GM12864 (cell line): ENCODE measurements at places on chromosomes 3 and 15.

- DNase-seq: no peak
Measured at GRCh38 chr3:145953316-145953715, 207.7 kb downstream of the PLOD2 start.

DNA sequence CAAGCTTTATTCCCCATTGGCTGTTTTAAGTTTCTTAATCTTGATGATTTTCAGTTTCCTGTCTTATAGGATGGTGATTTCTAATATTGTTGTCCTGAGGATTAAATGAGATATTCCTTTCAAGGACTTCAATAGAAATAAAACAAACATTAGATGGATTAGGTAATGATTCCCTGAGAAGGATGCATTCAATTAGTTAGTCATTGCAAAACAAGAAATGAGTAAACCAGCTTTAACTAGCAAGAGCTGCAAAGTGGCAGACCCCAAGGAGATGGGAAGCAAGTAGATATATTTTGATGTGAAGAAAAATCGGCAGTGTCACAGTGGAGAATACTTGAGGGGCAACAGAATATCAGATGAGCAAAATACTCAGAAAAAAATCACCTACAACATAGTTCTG is 849.1 kb downstream of the TUSC7 start:
- no peak for DNase-seq

DNA sequence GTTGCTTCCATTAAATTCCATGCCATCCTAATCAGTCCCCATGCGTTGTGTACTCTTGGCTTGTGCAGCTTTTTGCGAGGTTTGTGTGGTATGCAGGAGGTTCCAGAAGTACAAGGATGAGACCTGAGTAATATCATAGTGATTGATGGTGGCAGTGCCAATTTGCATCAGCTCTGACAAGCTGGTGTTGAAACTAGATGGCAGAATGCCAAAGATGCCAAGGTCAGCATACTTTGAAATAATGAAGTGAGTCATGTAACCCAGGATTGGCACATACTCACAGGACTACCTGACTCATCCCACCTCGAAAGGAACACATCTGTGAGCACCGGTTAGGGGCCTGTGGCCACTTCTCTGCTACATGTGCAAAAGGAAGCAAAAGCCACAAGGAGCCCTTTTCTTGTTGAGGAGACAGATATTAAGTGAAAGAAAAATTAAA is 14.3 kb downstream of the KAT2B start:
- no peak for DNase-seq

GRCh38 chr3:39013289-39013688 is 38.5 kb downstream of the SCN11A start:
- no peak for DNase-seq

GRCh38 chr3:43693594-43693993 is 2.9 kb downstream of the ABHD5 start:
- DNase-seq: no peak

DNA sequence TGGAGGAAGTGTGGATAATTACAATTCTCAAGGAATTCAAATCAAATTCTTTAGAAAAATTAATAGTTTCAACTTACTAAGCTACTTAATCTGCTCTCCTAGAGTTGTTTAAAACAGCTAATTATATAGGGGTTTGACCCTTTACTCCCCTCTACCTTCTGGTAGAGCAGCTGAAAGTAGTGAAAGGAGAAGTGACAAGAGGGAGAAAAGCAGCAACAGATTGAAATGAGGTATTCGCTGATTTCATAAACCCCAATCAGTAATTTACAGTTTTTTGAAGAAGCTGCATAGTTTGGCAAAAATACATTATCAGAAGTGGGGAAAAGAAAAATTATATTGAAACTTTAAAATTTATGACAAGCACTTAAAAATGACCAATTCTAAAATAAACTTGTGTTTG is 52.8 kb downstream of the ZMAT3 start:
- DNase-seq: no peak

GRCh38 chr3:165817160-165817709 is 20.0 kb downstream of the BCHE start:
- DNase-seq: no peak

DNA sequence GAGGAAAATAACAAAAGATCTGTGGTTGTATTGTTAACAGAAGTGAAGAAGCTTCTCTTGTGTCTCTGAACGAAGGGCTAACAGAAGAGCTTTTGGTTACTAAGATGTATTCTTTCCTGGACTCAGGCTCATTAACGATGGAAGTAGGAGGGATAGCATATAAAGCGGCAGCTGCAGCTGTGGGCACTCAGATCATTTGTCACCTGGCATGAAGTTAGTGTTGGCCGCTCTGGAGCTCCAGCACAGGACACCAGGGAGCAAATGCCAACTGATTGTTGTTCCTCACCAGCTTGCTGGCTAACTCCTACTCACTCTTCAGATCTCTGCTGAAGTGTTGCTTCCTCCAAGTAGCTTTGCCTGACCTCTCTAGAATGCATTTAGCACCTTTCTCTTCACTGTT is 15.5 kb upstream of the SLITRK3 start:
- no peak for DNase-seq

- DNase-seq: no peak
Measured at GRCh38 chr3:187072511-187072910, 66.8 kb downstream of the RPL39L start.

- no peak for DNase-seq
Measured at GRCh38 chr15:39926526-39926925, 6.5 kb upstream of the GPR176 start.

GRCh38 chr3:66496746-66497145 is 4.1 kb downstream of the LRIG1 start:
- DNase-seq: no peak

DNA sequence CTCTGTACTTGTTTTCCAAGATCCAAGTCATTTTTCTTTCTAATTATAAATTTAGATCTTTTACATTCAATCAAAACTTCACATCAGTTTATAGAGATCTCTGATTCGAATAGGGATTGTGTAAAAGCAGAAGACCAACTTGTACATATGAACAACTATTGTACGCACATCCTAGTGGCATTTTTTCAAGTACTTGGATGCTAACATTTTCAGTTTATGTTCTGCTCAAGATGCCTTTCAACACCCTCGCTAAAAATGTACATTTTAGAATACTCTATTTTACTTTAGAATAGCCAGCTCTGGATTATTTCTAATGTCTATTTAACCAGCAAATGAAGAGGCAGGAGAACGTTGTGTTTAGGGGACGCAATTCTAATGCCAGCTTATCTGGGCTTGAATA is 340.7 kb downstream of the ROBO1 start:
- no peak for DNase-seq

- no peak for DNase-seq
Measured at GRCh38 chr15:35720019-35720418, 174.1 kb upstream of the DPH6 start.

- no peak for DNase-seq
Measured at GRCh38 chr3:193729088-193729465, 136.1 kb downstream of the OPA1 start.

GRCh38 chr3:176661432-176661964 is 535.8 kb downstream of the TBL1XR1 start:
- DNase-seq: no peak

GRCh38 chr3:148528024-148528423 is 169.7 kb upstream of the AGTR1 start:
- DNase-seq: no peak

- DNase-seq: no peak
Measured at GRCh38 chr3:196268284-196269163, 19.0 kb downstream of the PCYT1A start.

- no peak for DNase-seq
Measured at GRCh38 chr3:50300681-50301254, 1.6 kb upstream of the HYAL3 start.

- DNase-seq: no peak
Measured at GRCh38 chr3:158748237-158748828, 16.1 kb upstream of the RARRES1 start.

GRCh38 chr3:153061938-153062528 is 100.0 kb upstream of the RAP2B start:
- DNase-seq: no peak

DNA sequence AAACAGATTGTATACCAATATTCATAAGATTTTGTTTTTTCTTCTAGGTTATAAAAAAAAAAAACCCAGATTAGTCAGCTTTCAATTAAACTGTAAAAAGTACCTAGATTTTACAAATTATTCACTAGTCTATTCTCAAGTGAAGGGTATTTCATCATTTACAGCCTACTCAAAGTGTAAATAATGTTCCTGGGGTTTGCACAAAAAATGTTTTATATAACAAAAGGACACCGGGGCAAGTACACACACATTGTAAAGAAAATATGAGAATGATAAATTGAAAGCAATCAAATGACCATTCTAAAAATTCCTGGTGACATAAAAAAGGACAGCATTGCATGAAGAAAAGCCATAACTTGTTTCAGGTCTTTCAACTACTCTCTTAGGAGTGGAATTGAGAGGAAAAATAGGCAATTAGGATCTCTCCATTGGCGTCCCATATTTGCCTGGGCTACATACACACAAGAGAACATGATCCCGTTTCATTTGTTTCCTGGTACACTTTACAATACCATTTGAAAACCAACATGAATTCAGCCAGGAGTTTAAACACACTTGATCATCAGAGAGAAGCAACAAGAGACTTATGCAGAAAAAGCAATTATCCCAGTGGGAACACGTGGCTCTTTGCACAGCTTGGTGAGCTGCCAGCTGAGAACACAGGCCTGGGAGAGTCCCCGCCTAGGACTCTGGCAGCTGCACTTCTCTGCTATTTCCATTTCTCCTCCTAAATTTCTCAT is 1039.2 kb downstream of the ROBO1 start:
- no peak for DNase-seq

DNA sequence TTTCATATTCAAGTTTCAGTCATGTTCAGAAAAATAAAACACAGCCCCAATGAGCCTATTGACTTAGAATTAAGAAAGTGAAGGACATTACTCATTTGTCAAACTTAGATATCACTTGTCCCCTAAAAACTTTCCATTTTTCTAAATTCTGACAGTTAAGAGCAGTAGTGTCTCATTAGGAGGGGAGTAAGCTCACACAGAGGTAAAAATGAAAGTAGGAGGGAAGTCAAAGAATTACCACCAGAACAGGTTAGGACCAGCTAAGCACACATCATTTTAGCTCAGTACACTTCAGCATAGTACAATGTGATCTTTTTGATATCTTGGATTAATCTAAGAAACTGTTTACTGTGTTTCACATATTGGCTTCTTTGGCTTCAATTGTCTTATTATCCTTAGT is 64.3 kb downstream of the OSTN start:
- no peak for DNase-seq

DNA sequence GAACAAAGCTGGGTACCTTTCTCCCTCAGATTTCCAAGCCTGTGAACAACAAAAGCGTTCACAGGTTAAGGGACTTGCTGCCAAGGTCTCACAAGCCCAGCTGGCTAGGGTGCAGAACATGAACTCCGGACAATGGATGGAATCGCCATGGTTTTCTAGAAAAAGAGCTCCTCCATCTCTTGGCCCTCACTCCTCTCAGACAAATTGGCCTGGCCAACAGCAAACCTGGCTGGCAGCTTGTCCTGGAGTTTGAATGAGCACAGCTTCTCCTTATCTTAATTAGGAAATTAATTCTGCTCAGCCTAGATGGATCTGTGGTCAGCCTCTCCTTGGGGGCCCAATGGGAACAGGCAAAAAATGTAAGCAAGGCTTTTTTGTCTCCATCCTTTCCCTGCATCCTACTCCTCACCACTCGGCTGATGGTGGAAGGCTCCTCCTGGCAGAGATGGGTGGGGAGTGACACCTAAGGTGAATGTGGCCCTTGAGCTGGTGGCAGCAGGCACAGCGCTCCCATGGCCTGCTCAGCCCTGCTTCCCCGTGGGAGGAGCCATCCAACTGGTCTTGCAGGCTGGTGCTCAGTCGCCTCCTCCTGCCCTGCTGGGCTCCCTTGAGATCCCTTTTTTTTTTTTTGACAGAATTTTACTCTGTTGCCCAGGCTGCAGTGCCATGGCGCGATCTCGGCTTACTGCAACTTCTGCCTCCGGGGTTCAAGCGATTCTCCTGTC is 5.8 kb downstream of the KLHL25 start:
- DNase-seq: no peak

- DNase-seq: no peak
Measured at GRCh38 chr15:84842781-84843180, 25.6 kb downstream of the ALPK3 start.

GRCh38 chr3:133377396-133377795 is 22.5 kb upstream of the BFSP2 start:
- no peak for DNase-seq

DNA sequence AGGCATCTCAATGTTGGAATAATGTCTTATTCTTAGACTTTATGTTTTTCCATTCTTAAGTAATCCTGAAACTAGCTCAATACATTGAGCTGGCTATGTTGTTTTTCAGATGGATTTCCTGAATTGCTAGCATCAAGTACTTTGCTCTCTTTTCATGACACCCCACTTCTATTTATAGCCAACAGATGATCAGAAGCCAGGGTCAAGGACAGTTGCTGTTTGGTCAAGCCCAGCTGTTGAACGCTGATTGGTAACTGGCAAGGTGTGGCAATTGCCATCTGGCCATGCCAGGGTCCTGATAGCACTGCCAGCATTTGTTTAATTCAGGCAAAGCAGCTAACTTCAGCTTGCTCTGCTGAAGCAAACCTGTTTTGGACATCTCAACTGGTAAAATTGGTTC is 46.2 kb upstream of the PLCL2 start:
- no peak for DNase-seq

GRCh38 chr15:93770788-93771187 is 460.6 kb upstream of the MCTP2 start:
- DNase-seq: no peak

GRCh38 chr15:36753173-36753572 is 173.7 kb downstream of the CDIN1 start:
- DNase-seq: no peak

DNA sequence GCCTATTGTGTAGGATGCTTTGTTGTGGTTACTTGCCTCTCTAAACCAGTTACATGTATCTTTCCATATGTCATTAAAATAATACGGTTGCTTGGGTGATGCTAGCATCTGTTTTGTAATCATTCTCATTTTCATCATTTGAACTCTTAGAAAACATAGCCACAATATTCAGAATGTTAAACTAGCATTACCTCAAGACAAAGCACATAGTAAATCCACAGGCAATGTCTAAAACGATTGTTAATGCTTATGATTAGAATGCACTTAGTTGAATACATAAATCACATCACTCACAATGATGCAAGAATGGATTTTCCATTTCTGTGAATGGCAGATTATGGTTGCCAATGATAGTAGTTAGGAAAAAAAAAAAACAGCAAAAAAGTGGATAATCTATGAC is 110.0 kb upstream of the NAALADL2 start:
- DNase-seq: no peak

DNA sequence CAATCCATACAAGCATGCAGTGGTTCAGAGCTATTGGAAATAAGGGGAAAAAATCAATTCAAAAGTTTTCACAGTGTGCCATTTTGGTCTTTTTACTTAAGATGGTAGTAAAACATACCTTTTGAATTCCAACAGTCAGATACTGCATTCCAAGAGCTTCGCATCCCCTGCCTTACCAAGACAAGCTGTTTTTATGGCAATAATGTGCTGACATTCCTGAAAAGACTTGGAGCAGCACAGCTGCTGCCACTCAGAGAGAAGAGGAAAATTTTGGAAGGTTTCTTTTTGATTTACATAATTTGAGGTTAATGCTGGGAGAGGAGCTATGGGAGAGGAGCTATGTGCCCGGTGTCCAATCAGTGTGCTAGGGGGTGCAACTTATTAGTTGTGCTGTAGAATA is 148.3 kb downstream of the FEZF2 start:
- DNase-seq: no peak
